AG09309 (cell line): ENCODE measurements at places on chromosomes 1 and 21.

GRCh38 chr1:175373786-175374623 lies 181.4 kb upstream of the KIAA0040 start:
- DNase-seq = no peak

- no peak for DNase-seq
Measured at GRCh38 chr21:31882711-31883110, 9.9 kb downstream of the HUNK start.

DNA sequence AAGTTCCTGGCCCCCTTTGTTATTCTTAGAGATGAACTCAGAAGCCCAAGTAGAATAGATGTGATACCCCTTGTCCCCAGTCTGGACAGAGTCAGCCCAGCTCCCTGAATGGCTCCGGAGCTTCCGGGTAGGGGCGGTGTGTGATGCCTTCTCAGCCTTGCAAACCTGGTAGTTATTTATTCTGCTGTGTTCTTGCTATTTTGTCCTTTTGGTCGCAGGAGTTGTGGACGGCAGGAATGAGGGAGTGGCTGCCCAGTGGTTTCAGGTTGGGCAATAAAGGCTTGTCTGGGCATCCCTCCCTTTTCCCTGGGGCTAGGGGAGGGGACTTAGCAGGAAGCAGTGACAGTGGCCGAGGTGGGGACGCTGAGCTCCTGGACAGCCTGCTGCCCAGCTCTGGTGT lies 2.8 kb downstream of the PTPRU start:
- DNase-seq = no peak

DNA sequence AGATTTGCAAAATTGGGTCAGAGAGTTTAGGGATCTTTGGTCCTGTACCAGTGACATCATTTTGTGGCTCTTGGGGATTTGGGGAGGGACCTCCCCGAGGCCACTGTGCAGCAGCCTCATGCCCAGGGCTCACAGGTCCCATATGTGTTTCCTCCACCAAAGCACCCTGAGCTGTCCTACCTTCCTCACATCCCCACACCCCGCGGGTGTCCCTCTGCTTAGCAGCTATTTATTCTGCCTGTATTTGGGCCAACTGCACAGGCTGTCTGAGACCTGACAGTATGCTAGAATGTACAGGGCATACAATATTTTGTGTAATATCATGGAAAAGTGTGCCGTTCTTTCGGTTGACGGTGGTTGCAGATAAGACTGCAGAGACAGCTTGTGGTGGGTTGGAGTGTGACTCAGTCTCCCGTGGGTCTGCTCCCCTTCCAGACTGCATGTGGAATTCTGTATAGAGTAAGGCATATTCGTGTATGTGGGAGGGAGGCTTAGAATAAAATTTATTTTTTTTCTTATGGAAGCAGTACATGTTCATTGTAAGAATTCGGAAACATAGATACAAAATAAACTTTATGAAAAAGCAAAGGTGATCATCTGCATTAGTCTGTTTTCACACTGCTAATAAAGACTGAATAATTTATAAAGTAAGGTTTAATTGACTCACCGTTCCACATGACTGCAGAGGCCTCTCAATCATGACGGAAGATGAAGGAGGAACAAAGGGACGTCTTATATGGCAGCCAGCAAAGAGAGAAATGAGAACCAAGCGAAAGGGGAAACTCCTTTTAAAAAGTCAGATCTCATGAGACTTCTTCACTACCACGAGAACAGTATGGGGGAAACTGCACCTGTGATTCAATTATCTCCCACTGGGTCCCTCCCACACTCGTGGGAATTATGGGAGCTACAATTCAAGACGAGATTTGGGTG lies 84.4 kb downstream of the ADARB1 start:
- no peak for DNase-seq
